Stimulated activated CD8-positive, alpha-beta memory T cell treated with anti-CD3 and anti-CD28 coated beads, Interleukin-15, amount 100 ng/mL, for 4 hours (primary cell): ENCODE measurements at places on chromosomes 2 and 18.

- DNase-seq, result no peak
These were observed 25.6 kb downstream of the LDLRAD4 start for GRCh38 chr18:13244135-13244534.

GRCh38 chr2:152587187-152587947 lies 129.9 kb downstream of the PRPF40A start:
- DNase-seq, result no peak

- no peak for DNase-seq
These were observed 473.9 kb upstream of the SYT4 start for GRCh38 chr18:43751203-43751602.

- no peak for DNase-seq
These were observed 106.6 kb downstream of the MAP4K4 start for GRCh38 chr2:101803945-101804696.
